ENCODE measurements at places on chromosomes 3 and 15.

DNA sequence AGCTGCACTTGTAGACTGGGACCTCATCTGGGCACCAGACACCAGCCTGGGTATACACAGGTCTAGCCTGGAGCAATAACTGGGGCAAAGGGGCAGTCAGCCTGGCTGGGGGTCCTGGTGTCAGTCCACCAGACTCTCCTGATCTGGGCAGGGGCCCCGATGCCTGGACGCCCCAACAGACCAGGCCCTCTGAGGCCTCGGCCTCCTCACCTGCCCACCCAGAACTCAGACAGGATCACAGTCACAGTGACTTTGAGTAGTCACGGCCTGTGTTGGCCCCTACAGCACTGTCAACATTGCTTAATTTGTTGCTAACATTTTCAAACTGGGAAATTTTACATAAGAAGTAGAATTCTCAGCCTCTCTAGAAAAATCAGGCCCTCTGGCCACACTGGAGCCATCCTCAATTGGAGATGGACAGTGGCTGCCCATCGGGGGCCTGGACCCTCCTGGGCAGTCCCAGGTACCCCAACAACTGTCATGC, 5.8 kb downstream of the TWF2 start:
- H3K4me1 ChIP-seq, result peaks cover 12% of the 10 kb centered on the region
- DNase-seq, result peak; percentile 28
- H3K36me3 ChIP-seq, result peaks cover 56% of the 10 kb centered on the region
- H3K27me3 ChIP-seq, result no peaks in the 10 kb centered on the region
- no peak overlapping the region for H3K4me3 ChIP-seq
- no peak overlapping the region for H3K27ac ChIP-seq

GRCh38 chr3:130760922-130761321, 14.3 kb upstream of the PIK3R4 start:
- no peaks in the 10 kb centered on the region for H3K36me3 ChIP-seq
- no peaks in the 10 kb centered on the region for H3K27me3 ChIP-seq
- no peak for DNase-seq
- H3K4me3 ChIP-seq, result no peak overlapping the region
- peaks cover 17% of the 10 kb centered on the region for H3K4me1 ChIP-seq
- H3K27ac ChIP-seq, result peak overlapping the region; percentile 42

DNA sequence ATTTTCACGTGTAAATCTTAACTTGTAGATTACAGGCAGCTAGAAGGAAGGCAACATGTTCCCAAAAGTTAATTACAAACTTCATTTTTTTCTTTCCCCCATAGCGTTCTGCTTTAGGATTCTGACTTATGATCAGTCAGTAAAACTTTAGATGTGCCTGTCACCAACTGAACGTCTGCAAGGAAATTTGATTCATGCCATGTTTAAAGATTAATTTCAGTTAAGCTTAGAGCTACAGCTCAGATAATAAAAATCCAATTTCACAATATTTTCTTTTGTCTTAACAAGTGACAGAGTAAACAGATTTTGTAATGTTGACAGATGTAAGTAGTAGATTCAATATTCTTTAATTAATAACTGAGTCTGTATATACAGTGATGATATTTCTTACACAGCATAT, 253.1 kb downstream of the NFKBIZ start:
- DNase-seq, result no peak
- no peaks in the 10 kb centered on the region for H3K27me3 ChIP-seq
- peaks cover 5% of the 10 kb centered on the region for H3K4me1 ChIP-seq
- no peak overlapping the region for H3K27ac ChIP-seq
- H3K36me3 ChIP-seq, result no peaks in the 10 kb centered on the region

- no peak overlapping the region for H3K4me3 ChIP-seq
- DNase-seq, result no peak
- H3K36me3 ChIP-seq, result no peaks in the 10 kb centered on the region
Measured at GRCh38 chr15:93382200-93382820, 293.3 kb upstream of the RGMA start.

DNA sequence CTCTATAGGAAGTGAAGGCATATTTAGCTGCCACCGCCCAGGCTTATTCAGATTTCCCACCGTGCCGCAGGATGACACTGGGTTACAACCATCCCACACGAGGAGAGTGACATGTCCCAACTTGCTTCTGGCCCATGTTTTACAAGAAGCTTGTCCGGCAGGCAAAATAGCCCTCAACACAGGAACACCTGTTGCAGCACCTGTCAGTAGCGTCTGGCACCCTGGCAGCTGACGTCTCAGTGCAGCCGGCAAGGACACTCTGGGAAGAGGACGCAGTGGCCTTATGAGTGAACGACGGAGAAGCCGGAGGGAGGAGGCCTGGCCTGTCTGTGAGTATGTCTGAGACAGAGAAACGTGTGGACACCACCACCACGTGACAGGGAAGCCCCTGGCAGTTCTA, 32.1 kb downstream of the FAM174B start:
- DNase-seq, result no peak
- H3K4me1 ChIP-seq, result no peaks in the 10 kb centered on the region
- no peaks in the 10 kb centered on the region for H3K36me3 ChIP-seq
- H3K27me3 ChIP-seq, result no peaks in the 10 kb centered on the region
- H3K27ac ChIP-seq, result no peak overlapping the region
- no peak overlapping the region for H3K4me3 ChIP-seq

- no peaks in the 10 kb centered on the region for H3K4me1 ChIP-seq
- H3K27me3 ChIP-seq, result no peaks in the 10 kb centered on the region
- H3K4me3 ChIP-seq, result no peak overlapping the region
- no peak overlapping the region for H3K27ac ChIP-seq
Measured at GRCh38 chr15:26805470-26805869, 32.6 kb upstream of the GABRB3 start.

GRCh38 chr3:107916171-107916570, 174.7 kb downstream of the CD47 start:
- DNase-seq, result no peak
- H3K36me3 ChIP-seq, result no peaks in the 10 kb centered on the region
- no peaks in the 10 kb centered on the region for H3K27me3 ChIP-seq
- H3K4me1 ChIP-seq, result no peaks in the 10 kb centered on the region
- no peak overlapping the region for H3K27ac ChIP-seq

GRCh38 chr3:46965151-46965550, 11.4 kb downstream of the CCDC12 start:
- H3K4me1 ChIP-seq, result peaks cover 21% of the 10 kb centered on the region
- H3K27me3 ChIP-seq, result no peaks in the 10 kb centered on the region
- H3K4me3 ChIP-seq, result no peak overlapping the region
- H3K36me3 ChIP-seq, result peaks cover 25% of the 10 kb centered on the region

- H3K4me1 ChIP-seq, result peaks cover 4% of the 10 kb centered on the region
- no peak overlapping the region for H3K4me3 ChIP-seq
- no peak for DNase-seq
- no peak overlapping the region for H3K27ac ChIP-seq
- H3K36me3 ChIP-seq, result peaks cover 29% of the 10 kb centered on the region
Measured at GRCh38 chr3:52249683-52250082, 4.1 kb downstream of the PPM1M start.

DNA sequence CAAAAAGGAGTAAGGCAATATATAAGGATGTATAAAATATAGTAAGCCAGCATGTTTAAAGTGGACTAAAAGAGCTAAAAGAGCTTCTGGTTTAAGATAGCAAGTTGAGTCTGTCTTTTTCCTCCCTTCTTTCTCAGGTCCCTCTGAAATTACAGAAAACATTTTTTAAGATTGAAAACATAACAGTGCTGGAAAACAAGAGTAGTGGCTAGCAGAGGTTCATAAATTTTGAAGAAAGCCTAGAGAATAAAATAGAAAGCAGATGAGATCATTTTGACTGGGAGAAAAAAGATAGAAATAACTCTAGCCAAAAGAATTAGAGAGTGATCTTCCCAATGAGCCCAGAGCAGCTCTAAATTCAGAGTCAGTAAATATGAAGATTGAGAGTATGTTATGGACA, 41.9 kb downstream of the ATP8B4 start:
- no peak overlapping the region for H3K27ac ChIP-seq
- no peaks in the 10 kb centered on the region for H3K27me3 ChIP-seq
- H3K4me1 ChIP-seq, result no peaks in the 10 kb centered on the region
- no peak for DNase-seq

DNA sequence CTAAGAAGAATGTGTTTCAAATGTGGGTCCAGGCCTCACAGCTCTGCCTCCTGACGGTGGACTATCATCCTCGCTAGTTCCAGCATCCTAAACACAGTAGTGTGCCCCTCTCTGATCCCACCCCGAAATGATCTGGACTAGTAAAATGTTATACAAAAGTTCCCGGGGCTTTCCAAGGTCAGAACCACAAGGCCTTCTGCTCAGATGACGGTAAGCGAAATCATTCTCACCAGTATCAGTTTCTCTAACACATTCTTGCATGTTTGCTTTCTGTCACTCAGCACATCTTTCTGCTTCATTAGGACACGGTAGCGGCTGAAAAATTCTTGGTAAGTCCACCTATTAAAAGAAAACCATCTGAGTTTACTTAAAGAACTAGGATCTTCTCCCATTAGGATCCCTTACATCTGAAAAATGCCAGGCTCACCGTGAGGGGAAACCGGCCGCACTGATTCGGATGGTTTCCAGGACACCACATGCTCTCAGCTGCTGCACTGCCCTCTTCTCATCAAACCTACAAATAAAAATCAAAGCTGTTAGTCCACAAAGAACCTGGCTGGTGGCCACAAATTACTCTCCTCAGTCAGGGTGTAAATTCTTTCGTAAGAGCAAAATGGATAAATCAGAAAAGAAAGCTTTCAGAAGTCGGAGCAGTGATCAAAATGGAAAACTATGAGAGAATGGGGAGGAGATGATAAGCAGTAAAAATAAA, 83.9 kb upstream of the MYO5C start:
- no peaks in the 10 kb centered on the region for H3K4me1 ChIP-seq
- H3K36me3 ChIP-seq, result peaks cover 29% of the 10 kb centered on the region
- DNase-seq, result no peak

GRCh38 chr3:195855471-195856409, 44.0 kb upstream of the MUC4 start:
- H3K4me1 ChIP-seq, result no peaks in the 10 kb centered on the region
- H3K27ac ChIP-seq, result no peak overlapping the region
- H3K36me3 ChIP-seq, result no peaks in the 10 kb centered on the region
- no peak for DNase-seq
- no peak overlapping the region for H3K4me3 ChIP-seq

GRCh38 chr15:67051088-67052045, 14.0 kb upstream of the SMAD3 start:
- H3K4me3 ChIP-seq, result no peak overlapping the region
- no peak for DNase-seq
- peaks cover 31% of the 10 kb centered on the region for H3K4me1 ChIP-seq
- H3K27ac ChIP-seq, result peak overlapping the region; percentile 96
- H3K27me3 ChIP-seq, result no peaks in the 10 kb centered on the region

DNA sequence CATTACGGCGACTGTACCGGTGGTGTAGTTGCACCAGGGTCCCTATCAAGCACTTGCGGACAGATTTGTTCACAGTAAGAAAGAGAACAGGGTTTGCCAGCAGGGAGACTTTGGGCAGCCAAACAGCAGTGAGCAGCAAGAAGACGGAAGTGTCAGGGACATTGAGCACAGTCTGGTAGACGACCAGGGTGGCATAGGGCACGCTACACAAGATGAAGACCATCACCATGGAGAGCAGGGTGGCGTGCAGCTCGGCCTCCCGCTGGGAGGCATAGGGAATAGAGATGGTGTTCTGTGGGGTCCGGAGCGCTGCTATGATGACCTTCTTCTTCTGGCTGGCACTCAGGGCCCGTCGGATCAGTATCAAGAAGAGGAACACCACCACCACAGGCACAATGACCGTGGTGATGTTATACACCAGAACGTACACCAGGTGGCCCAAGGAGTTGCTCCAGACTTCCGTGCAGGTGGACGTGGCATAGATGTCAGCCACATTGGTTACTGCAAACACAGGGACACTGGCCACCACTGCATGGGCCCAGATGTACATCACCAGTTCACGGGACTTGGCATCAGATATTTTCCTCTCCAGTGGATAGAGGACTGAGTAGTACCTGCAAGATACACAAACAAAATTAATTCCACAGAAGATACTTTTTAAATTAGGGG, 19.1 kb upstream of the FSIP1 start:
- H3K4me3 ChIP-seq, result no peak overlapping the region
- H3K36me3 ChIP-seq, result no peaks in the 10 kb centered on the region
- no peaks in the 10 kb centered on the region for H3K27me3 ChIP-seq
- peaks cover 13% of the 10 kb centered on the region for H3K4me1 ChIP-seq

DNA sequence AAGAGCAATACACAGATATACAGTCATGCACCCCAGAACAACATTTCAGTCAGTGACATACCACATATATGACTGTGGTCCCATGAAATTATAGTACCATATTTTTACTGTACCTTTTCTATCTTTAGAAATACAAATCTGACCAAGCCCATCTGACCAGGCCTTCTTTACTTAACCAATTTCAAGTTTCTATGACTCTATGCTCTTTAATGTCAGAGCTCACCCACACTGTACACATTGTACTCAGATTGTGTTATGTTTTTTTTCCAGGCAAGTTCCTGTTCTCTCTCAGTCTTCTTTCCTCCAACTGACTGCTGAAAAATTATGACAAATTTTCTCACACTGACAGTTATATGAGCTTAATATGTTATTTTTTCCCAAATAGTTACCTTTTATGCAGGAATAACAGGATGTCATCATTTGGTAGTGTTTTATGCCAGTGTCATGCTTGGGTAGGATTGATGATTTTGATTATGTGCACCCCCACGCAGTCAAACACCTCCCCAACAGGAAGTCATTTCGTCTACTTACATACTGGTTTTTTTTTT, 8.0 kb upstream of the CBLB start:
- no peaks in the 10 kb centered on the region for H3K4me1 ChIP-seq
- no peak for DNase-seq
- no peak overlapping the region for H3K27ac ChIP-seq
- H3K36me3 ChIP-seq, result no peaks in the 10 kb centered on the region
- H3K4me3 ChIP-seq, result no peak overlapping the region
